Posterior cingulate gyrus (tissue), 11 donors: ENCODE measurements at places on chromosomes 6 and 20.

DNA sequence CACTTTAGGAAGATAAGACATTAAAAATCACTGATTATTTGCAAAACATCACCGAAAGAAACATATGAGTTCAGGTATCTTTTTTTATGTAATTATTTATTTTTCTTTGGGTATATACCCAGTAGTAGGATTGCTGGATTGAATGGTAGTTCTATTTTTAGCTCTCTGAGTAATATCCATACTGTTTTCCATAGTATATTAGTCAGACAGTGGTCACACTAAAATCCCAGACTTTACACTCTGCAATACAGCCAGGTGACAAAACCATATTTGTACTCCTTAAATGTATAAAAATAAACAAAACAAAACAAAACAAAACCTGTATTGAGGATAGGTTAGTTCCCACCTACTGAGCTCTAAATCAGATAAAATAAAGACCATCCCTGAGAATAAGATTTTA lies 1024.3 kb upstream of the EYS start:
- no peak for DNase-seq

DNA sequence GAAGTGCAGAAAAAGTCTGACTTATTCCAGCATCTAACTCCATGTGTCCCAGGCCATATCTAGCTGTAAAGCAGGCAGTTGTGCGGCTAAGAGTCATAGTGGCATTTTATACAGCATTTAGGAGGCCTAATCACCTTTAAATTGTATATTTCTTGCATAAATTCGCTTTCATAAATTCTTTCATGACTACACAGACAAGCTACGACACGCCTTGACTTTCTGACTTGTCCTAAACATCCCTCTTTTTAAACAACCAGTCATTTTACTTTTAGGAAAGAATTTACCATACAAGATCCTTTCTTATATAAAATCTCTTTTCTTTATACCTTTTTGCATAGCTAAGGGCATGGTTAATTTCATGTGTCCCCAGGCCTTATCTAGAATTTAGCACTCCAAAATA lies 81.7 kb upstream of the THBS2 start:
- no peak for DNase-seq

GRCh38 chr6:166969390-166970002 lies 13.1 kb upstream of the RNASET2 start:
- no peak for DNase-seq

GRCh38 chr6:2674857-2675256 lies 75.9 kb downstream of the MYLK4 start:
- no peak for DNase-seq

DNA sequence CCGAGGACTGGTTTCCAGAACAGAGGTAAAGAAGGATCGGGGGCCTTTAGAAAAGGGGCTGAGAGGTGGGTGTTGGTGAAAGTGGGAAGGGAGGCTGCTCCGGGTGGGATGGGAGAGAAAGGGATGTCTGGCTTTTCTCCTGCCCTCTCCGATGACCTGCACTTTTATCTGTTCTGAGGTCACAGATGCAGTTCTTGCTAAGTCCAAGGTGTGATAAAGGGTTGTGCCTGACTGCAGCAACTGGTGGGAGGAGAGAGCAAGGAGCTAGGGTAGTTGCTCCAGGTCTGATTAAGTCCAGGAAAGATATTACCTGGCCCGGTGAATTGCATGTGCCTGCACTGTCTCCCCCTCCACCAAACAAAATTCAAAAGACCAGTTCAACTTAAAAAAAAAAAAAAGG lies 145.6 kb upstream of the SOX4 start:
- DNase-seq: no peak

DNA sequence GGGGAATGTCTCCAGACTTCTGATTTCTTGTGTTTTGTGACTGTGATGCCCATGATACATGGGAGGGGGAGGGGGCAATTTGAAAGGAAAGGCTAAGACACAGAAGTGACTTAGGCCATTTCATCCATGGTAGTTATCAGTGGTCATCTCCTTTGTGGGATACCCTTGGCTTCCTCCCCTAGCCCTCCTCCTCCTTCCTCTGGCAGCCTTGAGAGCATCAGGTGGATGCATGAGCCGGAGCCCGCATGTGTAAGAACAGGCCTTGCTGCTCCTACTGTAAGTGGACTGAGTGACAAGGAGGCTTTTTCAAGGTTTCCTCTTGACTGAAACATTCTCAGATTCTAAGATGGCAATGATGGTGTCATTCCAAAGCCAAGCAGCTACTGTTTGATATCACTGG lies 874 bp downstream of the CD83 start:
- DNase-seq: no peak

GRCh38 chr6:52552278-52552643 lies 24.6 kb downstream of the TRAM2 start:
- no peak for DNase-seq

DNA sequence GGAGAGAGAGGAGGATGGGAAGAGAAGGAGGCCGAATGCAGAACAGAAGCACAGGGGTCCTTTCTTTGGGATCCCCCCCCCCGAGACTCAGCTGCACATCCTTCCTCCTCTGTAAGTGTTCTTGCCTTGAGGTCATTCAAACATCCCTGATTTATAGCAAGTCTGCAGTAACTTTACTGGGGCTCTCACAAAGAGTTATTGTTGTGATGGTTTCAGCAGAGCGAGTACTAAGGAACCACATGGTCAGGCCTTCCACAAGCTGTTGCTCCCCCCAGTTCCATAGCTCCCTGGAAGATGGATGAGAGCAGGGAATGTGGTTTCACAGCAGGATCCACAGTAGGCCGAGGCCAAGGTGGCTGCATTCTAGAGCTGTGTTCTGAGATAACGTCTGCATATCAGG lies 351.4 kb upstream of the CDH4 start:
- no peak for DNase-seq

DNA sequence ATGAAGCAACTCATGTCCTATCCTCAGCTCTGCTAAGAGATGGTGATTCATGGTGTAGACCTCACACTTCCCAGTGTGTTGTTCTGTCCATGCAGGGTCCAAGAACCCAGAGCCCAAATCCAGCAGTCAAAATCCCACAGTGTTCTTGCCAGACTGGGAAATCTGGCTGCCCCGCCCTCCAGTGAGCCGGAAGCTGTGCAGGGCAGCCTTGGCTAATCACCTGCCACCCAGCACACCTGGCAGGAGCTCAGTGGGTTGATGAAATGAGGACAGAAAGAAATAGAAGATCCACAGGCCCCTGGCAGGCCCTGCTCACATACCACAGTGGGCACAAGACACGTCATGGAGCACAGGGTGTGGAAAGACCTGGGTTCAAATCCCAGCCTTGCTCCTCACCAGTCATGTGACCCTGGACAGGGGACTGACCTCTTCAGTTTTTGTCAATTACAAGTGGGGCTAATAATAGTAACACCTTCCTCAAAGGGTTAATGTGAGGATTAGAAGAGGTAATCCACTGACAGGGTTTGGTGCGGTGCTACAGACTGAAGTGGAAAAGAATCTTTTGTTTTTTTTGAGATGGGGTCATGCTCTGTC lies 13.6 kb upstream of the GUCA1A start:
- no peak for DNase-seq

DNA sequence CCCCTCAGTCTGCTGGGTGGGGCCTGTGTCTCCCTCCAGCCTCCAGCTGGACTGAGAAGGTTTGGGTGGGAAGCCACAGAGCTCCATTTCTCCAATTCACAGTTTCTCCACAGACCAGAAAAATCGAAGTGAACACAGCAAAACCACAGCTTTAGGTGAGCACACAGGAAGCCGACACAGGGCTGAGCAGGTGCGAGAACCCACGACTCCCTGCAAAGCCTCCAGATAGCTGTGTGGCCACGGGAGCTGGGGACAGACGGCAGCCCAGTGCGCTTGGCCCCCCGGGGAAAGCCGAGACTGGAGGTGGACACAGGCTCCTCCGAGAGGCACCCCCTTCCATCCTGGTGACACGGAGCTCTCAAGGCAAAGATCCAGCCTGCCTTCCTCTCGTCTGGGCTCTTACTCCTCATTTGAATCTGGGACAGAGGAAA lies 29.0 kb upstream of the MPC1 start:
- no peak for DNase-seq

DNA sequence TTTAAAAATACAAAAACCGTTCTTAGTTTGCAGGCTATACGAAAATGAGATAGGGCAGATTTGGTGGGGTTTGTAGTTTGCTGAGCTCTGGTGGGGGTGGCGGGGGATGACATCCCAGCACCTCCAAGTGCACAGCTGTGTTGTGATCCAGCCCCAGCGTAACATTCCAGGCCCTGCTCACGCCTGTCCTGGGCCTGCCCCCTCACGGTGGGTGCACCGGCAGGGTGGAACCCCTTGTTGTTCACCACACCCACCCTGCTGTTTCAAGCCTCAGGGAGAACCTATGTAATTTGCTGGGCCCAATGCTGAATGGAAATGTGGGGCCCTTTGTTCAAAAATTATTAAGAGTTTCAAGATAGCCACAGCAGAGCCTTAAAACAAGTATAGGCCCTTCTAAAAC lies 25.0 kb downstream of the ARMC2 start:
- no peak for DNase-seq

- DNase-seq: no peak
These were observed 57.3 kb downstream of the AHI1 start for GRCh38 chr6:135440087-135440792.

GRCh38 chr6:118963003-118963402 lies 28.0 kb upstream of the MCM9 start:
- DNase-seq: no peak

DNA sequence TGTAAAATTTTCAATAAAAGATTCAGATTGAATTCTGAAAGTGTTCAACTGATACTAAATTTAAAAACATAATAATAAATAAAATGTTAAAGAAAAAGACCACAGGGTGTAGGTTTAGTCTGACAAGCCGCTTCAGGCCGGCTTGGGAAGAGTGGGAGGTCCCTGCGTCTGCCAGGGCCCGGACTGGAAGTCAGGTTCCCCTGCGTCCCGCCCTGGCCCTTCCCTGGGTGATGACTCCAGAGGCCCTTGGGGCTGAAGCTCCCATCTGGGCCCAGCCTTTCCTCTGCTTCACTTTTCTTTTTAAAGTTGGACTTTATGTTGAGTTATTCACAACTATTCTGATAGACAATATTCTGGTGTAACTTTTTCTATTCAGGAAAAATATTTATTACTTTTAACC lies 93.3 kb downstream of the SMOC2 start:
- DNase-seq: no peak

- DNase-seq: no peak
These were observed 387.8 kb upstream of the RUNX2 start for GRCh38 chr6:44940367-44940766.
